GM13977 (cell line): ENCODE measurements at places on chromosomes 16 and 17.

DNA sequence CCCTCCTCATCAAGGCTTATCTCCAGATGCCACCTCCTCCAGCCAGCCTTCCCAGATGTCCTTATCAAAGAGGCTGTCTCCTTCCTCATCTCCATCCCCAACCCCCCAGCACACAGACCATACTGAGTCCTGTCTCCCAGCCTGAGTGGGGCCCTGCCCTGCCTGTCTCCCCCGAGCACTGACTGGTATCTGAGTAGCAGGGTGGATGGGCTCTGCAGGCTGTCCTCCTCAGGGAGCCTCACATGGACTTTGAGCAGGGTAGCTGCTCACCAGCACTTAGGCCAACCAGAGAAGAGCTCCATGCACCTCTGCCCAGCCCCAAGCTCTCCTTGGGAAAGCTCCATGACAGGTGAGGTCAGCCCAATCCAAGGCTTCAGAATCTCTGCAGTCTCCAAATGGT, 20.0 kb upstream of the ITGA3 start:
- peak; percentile 5 for DNase-seq

DNA sequence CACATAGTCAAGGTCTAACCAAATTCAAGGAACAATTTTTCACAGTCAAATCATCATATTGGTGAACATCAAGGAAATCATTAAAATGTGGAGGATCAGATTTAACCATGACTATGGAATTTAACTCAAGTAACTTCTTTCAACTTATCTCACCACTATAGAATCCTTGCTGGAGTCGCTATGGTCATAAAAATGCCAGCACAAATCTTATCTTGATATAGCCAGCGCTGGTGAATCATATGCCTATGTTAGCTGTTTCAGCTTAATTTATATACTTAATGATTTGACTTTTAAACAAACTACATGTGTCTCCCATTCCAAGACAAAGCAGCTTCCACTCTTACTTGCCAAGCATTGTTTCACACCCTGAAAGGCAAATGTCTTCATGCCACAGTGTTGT, 416.4 kb downstream of the CDH11 start:
- no peak for DNase-seq

- no peak for DNase-seq
Observed at GRCh38 chr17:34800661-34801060, 160.6 kb downstream of the CCT6B start.

- peak; percentile 28 for DNase-seq
Observed at GRCh38 chr16:11392041-11392581, 46.9 kb downstream of the RMI2 start.

DNA sequence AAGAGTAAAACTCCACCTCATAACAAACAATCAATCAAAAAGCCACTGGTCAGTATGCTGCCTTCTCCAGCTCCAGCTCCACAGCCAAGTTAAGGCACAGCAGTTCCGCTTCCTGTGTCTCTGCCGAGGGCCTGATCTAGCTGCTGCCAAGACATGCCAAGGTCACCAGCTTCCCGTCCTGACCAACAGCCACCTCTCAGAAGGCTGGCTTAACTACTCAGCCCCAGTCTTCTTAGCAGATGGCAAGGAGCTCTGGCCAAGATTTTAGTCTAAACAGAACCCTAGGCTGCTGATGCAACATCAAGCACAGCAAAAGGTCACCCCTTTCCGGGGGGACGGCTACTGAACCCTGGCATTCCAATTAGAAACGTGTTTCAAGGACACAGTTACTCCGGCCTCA, 17.7 kb upstream of the MNT start:
- DNase-seq: no peak
